ENCODE measurements at places on chromosomes 7 and 10.

DNA sequence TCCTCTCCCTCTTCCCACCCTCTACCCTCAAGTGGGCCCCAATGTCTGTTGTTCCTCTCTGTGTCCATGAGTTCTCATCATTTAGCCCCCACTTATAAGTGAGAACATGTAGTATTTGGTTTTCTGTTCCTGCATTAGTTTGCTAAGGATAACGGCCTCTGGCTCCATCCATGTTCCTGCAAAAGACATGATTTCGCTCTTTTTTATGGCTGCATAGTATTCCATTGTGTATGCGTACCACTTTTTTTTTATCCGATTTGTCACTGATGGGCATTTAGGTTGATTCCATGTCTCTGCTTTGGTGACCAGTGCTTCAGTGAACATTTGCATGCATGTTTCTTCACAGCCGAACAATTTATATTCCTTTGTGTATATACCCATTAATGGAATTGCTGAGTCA, 51.7 kb upstream of the ATP6V0A4 start:
- DNase-seq: no peak

DNA sequence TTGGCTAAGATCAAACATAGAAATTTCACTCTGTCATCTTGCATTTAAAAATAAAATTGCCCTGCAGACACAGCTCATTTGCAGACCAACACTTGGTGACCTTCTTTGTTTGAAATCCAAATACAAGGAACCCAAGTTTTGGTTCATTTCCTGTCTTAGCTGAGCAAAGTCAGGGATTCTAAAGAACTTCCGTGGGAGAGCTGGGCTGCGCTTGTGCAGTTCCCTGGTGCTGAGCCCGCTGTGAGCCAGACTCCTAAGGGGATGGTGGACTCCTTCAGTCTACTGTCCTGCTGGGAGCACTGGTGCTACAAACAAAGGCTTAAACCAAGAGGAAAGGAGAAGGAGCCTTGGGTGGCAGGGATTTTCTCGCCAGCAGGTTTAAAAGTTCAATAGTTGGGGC, 60.0 kb downstream of the MYOF start:
- DNase-seq: no peak

DNA sequence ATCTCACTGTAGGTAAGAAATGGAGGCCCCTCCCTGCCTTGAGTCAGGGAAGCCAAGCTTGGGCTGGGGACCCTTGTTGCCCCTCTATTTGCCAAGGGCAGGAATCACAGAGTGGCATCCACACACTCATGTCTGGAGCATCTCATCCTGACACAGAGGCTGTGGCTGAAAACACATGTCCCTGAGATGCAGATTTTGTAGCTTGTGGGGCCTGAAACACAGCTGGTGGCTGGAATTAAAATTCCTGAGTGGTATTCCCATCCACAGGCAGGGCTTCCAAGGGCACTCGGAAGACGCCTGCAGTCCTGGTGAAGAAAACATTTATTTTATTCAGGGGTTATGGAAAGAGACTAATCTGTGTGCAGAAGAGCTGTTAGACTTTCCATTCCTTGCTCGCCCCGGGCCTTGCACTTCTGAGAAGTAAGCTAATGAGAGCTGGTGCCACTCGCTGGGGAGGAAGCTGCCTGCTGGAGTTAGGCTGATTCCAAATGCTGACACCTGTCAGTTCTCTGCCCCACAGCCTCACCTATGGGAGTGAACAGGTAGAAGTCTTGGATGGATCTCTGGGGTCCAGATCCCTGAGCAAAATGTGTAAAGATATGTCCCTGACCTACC, 36.0 kb downstream of the C10orf120 start:
- no peak for DNase-seq

DNA sequence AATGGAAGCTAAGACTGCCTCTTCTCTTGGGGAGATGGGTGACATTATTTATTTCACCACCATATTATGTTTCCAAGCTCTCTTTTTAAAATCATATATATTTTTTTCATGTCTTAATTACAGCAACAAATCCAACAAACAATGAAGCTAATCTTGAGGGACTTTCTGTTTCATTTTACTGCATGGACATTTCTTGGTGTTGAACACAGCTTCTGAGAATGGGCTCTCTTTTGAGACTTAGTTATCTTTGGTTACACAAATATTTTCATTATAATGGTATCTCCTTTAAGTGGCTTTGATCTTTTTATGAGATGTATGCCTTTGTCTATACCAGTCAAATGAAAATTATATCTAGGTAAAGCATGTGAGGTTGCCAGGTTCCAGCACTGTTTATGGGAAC, 210.0 kb upstream of the LRRN3 start:
- no peak for DNase-seq

DNA sequence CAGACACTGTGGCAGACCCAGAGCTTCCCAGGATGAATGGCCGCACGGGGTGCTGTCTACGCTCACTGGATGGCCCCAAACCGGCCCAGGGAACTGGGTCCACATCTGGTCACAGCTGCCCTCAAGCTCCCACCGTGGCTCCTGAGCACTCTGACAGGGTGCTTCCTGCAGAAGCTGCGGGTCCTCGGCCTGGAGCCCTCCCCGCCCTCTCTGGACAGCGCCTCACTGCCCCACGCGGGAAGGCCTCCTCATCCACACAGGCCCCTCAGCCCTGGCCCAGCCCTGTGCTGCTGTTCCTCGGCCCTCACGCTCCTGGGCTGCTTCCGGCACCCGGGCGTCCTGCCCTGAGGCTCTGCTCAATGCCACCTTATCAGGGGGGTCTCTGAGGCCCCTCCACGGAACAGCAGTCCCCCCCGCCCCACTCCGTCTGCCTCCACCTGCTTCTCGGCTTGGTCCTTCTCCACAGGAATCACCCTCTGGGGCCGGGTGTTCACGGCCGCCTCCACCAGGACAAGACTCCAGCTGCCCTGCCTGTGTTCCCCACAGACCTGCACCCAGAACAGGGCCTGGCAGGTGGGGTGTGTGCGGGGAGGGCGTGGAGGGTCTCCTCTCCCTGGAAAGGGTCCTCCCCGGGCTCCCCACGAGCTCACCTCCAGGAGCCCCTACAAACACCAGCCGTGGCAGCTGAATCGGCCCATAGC, 75.4 kb upstream of the PDGFA start:
- no peak for DNase-seq

GRCh38 chr10:25487266-25487665, 312.5 kb downstream of the GPR158 start:
- no peak for DNase-seq

DNA sequence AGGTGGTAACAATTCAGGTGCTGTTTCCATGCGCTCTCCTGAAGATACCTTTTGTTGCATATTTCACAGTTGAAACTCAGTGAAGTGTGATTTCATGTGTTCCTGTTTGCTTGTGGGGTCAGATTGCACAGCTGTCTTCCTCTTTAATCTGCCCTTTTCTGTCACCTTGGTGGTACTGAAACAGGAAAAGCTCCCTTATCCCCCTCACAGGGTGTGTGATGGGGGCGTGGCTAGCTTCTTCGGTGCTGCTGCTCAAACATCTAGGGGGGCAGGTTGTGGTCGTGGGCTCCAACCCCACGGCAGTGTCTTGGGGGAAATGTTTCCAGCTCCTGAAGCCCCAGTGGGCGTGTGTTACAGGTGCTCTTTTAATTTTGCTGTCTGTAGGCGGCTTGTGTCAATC, 107.4 kb upstream of the KLF14 start:
- DNase-seq: no peak

DNA sequence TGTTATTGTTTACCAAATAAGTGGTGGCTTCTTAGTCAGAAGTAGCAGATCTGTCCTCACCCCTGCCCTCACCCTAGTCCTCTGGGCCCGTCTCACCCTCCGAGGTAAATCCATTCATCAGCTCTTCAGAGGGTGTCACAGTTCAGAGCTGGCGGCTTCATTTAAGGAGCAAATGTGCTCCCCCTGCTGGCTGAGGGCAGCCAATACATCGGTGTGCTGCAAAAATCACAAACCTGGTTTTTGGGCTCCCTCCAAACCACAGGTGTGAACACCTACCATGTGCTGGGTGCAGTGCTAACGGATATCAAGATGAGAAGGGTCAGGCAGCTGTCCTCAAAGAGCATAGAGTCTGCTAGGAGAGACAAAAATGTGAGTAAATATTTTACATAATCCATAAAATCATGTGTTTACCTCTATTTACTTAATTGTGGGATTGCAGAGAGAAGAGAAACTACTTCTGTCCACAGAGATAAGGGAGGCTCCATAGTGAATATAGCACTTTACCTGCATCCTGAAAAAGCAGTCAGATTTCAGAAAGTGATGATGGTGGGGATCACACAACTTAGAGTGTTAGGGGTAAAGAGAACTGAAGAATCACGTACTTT, 15.5 kb upstream of the CRTAC1 start:
- DNase-seq: no peak

GRCh38 chr10:69860271-69860670, 58.6 kb downstream of the COL13A1 start:
- no peak for DNase-seq

- no peak for DNase-seq
These were observed 33.9 kb downstream of the PPIF start for GRCh38 chr10:79380946-79381721.

DNA sequence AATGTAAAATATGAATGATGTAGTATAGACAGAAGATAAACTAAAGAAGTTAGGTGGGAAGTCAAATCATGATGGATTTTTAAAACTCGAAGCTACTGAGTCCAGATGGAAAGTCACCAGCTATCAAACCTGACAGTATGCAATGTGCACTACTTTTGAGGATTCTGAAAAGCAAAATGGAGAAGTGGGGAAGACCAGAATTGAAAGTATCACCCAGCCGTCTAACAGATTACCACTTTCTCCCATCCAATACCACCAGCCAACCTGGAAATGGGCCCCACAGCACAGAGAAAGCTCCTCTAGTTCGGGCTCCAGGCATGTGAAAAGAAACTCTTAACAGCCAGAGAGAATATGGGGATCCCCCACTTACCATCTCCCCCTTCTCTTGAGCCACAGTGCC, 67.9 kb upstream of the SRRM3 start:
- no peak for DNase-seq

DNA sequence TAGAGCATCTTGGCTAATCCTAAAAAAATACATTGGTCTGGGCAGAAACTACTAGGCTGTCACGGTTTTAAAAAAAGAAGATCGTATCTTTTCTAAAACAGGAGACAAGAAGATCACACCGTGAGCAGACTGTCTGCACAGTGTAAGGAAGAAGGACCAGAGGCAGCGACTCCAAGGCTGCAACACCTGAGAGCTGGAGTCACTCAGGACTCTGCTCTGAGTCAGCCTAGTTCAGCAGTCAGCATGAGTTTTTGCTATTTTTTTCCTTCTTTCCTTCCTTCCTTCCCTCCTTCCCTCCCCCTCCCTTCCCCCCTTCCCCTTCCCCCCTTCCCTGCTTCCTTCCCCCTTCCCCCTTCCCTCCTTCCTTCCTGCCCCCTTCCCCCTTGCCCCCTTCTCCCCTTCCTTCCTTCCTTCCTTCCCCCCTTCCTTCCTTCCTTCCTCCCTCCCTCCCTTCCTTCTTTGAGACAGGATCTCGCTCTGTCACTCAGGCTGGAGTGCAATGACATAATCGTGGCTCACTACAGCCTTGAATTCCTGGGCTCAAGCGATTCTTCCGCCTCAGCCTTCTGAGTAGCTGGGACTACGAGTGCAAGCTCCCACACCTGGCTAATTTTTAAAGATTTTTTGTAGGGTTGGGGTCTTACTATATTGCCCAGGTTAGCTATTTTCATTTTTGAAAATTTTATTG, 24.4 kb downstream of the BAG3 start:
- DNase-seq: no peak

GRCh38 chr10:78663721-78664120, 405.0 kb upstream of the ZMIZ1 start:
- no peak for DNase-seq

- no peak for DNase-seq
These were observed 95.8 kb downstream of the CLEC2L start for GRCh38 chr7:139619367-139619657.

DNA sequence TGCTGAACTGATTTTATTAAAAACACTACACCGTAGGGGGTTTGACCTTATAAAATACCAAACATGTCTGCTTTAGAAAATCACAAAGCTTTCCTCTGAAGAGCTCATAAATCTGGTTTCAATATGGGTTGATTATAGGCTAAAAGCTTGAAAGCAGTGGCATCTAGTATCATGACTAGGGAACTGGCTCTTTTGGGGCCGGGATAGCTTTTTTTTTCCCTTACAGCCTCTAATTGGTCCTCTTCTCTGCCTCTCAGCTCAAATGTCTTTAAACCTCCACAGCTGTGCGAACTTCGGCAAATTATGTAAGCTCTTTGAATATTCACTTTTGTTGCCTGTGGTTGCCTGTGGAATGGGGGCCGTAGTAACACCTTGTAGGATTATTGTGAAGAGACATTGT, 8.4 kb downstream of the BAMBI start:
- DNase-seq: no peak

DNA sequence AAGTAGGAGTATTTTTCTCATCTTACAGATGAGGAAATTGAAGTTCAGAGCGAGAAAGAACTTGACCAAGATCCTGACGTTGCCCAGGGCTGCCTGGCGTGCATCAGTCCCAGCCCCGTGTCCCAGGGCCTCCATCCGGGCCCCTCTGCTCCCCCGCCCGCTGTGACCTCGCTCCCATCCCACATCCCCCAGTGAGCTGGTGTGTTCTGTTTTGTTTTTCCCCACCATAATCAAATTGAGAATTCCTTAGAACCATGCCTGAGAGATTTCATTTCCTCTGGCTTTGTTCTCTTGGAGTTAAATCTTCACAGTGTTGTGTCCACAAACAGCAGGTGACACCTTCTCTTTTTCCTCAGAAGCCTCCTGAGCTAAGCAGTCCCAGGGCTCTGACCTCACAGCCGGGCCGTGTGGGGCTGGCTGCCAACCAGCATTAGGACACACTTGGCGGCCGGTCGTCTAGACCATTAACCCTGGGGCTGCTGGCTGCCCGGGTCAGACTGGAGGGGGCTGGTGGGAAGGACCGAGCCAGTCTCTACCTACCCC, 44.3 kb downstream of the PFKP start:
- no peak for DNase-seq

DNA sequence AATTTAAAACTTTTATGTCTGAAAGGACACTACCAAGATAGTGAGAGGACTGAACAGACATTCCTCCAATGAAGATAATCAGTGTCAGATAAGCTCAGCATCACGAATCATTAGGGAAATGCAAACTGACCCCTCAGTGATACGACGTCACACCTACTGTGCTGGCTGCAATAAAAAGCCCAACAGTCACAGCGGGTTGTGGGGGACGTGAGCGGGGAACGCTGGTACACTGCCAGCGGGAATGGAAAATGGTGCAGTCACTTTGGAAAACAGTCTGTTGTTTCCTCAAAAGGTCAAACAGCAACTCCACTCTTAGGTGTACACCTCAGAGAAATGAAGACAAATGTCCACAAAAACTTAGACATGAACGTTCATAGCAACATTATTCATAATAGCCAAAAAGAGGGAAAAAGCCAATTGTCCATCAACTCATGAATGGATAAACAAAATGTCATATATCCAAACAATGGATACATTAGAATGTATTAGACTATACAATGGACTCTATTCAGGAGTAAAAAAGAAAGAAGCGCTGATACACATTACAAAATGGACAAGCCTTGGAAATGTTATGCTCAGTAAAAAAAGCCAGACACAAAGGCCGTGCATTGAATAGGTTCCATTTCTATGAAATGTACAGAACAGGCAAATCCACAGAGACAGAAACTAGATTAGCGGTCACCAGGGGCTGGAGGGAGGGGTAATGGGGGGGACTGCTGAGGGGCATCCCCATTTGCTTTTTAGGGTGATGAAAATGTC, 2.4 kb upstream of the ECHS1 start:
- DNase-seq: no peak

GRCh38 chr10:11397077-11397965, 214.1 kb downstream of the USP6NL start:
- DNase-seq: no peak

- DNase-seq: no peak
These were observed 6.4 kb upstream of the IRF5 start for GRCh38 chr7:128931190-128931798.

GRCh38 chr7:73683788-73684693, 644 bp downstream of the BUD23 start:
- no peak for DNase-seq
